Melanocyte of skin (primary cell): ENCODE measurements at places on chromosomes 16 and 17. TPM values are rescaled to one million over a fixed set of nuclear protein-coding genes. Genes with fewer than 3 reads are reported as not detected.

CCDC200 gene
- total RNA-seq = not detected in 2 replicates

CD300LB gene
- not detected in 2 replicates for total RNA-seq

PAGR1 gene
- 15.1 and 22.2 TPM in 2 replicates for total RNA-seq

GJC1 gene
- total RNA-seq = 10.3 and 17.8 TPM in 2 replicates

UTS2R gene
- total RNA-seq = not detected in 2 replicates

DNASE1 gene
- 10.0 and 14.5 TPM in 2 replicates for total RNA-seq

KCNH6 gene
- total RNA-seq = not detected in 2 replicates

NPIPA7 gene
- total RNA-seq = 2.2 TPM in 1 of 2 replicates, not detected in the other
